ENCODE measurements at places on chromosomes 11 and 22.

GRCh38 chr22:40156001-40156516 lies 21.7 kb upstream of the TNRC6B start:
- peak; percentile 85 for DNase-seq

- DNase-seq = no peak
Observed at GRCh38 chr11:130830566-130830965, 85.7 kb downstream of the SNX19 start.

- peak; percentile 33 for DNase-seq
Observed at GRCh38 chr11:85118151-85118550, 509.0 kb downstream of the DLG2 start.

DNA sequence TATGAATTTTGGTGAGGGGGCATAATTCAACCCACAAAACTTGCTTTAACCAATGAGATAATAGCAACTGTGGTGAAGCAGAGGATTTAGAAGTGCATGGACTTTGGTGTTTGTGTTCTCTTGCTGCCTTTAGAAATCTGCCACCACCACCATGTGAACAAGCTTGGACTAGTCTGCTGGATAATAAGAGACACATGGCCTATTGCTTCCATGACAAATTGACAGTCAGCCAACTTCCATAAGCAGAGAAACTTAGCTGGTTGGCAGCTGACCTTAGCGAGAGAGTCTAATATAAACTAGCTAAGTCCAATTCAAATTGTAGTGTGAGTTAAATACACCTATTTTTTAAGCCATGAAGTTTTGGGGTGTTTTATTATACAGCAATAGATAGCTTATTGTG lies 482.1 kb upstream of the ANO5 start:
- DNase-seq = no peak

DNA sequence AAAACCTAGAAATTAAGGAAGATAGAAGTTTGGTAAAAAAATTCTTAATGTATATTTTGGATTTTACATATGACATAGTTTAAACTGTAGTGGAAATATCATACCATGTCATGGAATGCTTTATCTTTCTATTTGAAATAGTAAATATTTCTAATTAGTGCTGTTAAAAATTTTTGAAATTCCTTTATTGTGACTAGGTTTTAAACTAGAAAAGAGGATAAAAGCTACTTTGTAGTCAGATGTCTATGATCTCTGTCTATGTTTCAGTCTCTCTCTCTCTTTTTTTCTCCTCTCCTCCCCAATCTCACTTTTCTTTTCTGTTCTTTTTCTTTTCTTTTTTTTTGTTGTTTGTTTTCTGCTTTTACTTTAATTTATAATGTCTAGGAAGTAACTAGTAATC lies 226.2 kb downstream of the TMEM135 start:
- DNase-seq = peak; percentile 11

GRCh38 chr11:95242845-95243605 lies 12.0 kb upstream of the SESN3 start:
- DNase-seq = no peak

DNA sequence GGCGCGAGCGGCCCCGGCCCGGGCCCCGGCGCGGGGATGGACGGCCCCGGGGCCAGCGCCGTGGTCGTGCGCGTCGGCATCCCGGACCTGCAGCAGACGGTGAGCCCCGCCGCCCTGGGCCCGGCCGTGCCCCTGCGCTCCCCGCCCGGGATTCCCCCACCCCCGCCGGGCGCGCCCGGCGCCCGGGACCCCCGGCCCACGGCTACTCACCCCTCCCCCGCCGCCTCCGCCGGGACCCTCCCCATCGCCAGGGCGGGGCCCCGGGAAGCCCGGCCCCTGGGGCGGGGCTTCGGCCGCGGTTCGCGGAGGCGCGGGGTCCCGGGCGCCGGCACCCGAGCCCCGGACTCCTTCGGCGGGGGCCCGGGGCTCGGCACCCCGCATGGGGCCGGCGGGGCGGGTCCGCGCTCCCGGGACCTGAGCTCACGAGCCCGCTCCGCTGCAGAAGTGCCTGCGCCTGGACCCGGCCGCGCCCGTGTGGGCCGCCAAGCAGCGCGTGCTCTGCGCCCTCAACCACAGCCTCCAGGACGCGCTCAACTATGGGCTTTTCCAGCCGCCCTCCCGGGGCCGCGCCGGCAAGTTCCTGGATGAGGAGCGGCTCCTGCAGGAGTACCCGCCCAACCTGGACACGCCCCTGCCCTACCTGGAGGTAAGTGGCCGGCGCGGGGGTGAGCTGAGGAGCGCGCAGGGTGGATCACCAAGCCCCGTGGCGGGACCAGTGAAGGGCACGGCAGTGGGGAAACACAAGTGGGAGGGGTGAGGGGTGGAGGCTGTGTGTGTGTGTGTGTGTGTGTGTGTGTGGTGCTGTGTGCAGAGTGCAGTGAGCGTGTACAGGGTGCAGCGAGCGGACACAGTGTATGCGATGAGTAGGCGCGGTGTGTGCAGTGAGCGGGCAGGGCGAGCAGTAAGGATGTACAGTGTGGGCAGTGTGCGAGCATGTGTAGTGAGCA lies 2.3 kb downstream of the SHANK3 start:
- DNase-seq = no peak

GRCh38 chr22:29750559-29751538 lies 16.0 kb downstream of the ZMAT5 start:
- peak; percentile 24 for DNase-seq

DNA sequence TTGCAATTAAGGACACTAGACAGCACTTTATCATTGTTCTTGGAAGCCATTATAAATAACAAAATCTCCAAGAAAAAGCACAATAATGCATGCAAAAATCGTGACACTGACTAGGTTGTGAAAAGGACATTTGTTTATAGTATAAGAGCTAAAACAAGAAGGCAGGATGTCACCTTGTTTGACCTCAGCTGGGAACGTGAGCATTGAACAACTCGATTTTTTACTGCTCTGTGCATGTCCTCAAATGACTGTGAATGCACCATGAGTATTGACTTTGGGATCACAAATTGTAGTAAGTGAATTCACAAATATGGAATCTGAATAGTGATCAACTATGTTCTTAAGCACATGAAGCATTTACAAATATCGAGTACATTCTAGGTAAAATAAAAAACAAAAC lies 35.3 kb upstream of the ARHGAP20 start:
- DNase-seq = no peak

GRCh38 chr11:123585206-123585605 lies 69.2 kb downstream of the SCN3B start:
- no peak for DNase-seq

DNA sequence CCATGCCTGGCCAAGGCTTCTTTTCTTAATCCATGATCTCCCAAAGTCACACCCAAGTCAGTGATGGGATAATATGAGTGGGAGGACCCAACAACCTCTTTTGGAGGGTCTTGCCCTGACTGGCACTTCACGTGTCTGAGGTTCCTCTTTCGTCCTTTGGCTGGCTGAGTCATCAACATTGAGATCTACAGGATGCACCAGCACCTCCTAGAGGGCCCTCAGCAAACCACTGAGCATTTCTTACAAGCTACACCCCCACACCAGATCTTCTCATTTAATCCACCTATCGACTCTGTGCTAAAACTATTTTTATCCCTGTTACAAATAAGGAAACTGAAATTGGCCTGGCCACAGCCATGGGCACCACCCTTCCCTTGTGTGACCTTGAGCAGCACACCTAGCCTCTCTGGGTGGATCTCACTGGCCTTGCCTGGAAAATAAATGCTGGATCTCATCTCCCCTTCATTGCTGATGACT lies 63.4 kb downstream of the FLI1 start:
- DNase-seq = peak; percentile 48

GRCh38 chr11:119794756-119795155 lies 65.8 kb upstream of the NECTIN1 start:
- no peak for DNase-seq

All from IMR-90 (cell line).